ENCODE measurements at places on chromosomes 7 and 10.

GRCh38 chr10:28184810-28185209 is 118.1 kb downstream of the MPP7 start:
- DNase-seq: no peak

DNA sequence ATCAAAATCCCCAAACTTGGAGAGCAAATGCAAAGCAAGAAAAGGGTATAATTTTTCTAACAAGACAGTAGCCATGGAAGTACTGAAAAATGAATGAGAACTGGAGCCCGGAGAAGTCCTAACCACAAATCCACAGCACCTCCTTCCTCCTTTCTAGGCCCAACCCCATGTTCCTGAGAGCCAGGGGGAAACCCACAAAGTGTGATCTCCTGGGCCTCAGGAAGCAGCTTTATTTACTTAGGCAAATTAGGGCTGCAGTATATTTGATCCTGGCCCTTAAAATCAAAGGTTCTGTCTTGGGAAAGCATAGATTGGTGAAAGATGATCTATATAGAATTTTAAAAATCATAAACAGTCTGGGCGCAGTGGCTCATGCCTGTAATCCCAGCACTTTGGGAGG is 103.0 kb downstream of the DOCK4 start:
- no peak for DNase-seq

DNA sequence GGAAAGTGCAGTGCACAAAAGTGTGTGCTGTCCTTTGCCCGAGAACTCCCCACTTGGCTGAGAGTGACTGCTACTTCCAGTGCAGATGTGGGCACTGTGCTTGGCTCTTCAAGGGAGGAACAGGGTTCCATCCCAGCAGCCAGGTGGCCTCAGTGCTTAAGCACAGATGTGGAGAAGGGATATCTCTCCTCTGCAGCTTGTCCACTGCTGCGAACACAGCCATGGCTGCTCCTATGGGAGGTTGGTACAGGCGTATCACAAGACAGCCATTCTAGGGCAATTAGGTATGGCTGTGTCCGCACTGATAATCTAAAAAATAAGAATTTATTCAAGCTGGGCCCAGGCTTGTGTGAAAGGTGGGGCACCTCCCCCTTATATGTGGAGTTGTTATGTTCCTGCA is 66.6 kb downstream of the GLCCI1 start:
- DNase-seq: no peak

- DNase-seq: no peak
Measured at GRCh38 chr10:79483299-79483698, 29.0 kb upstream of the EIF5AL1 start.

GRCh38 chr7:7519056-7519455 is 16.6 kb downstream of the COL28A1 start:
- DNase-seq: no peak

DNA sequence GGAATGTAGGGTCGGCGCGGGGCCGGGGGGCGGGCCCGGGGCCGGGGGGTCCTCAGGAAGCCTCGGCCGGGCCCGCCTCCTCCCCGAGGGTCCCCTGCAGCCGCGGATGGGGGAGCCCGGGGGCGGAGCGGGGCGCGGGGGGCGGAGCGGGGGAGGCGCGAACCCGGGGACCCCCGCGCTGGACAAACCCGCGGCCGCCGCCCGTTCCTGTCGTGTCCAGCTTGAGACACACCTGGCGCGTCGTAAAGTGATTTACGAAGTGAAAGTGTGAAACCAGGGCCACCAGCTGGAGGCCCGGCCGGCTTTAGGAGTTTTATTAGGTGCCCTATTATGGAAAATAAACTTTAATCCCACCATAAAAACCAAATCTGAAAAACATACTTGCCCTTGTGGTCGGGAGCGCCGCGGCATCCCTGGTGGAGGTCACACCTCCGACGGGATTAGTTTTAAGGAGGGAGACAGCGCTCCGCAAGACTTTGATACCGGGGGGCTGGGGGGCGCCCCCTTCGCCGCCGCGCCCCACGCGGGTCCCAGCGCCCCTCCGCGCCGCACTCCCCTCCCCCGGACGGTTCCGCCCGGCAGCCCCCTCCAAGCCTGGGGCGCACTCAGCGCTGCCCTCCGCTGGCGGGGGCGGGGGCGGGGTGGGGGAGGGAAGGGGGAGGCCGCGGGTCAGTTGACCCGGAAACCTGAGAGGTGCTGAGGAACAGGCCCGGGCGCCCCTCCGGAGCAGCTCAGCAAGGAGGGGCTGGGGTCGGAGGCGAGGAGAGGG is 10.3 kb downstream of the MNX1 start:
- DNase-seq: no peak

GRCh38 chr10:19983880-19984565 is 167.8 kb downstream of the PLXDC2 start:
- DNase-seq: no peak

DNA sequence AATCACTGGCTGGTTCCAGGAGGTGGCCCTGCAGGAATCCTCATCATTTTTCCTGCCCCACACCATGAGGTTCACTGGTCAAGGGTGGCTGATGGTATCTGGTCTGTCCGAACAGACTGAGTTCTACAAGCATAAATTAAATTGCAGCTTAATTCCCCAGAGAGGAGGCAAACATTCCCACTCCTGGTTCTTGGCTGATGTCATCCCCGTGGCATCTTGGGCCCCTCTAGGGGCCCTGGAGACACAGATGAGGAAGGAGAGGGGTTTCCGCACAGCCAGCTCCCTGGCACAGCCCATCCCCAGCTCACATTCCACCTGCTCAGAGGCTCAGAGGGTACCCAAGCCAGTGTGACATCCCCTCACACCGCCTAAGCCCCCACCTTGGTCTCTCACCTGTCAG is 5.3 kb upstream of the KLRG2 start:
- no peak for DNase-seq

GRCh38 chr7:159139202-159139601 is 5.5 kb downstream of the VIPR2 start:
- DNase-seq: no peak

DNA sequence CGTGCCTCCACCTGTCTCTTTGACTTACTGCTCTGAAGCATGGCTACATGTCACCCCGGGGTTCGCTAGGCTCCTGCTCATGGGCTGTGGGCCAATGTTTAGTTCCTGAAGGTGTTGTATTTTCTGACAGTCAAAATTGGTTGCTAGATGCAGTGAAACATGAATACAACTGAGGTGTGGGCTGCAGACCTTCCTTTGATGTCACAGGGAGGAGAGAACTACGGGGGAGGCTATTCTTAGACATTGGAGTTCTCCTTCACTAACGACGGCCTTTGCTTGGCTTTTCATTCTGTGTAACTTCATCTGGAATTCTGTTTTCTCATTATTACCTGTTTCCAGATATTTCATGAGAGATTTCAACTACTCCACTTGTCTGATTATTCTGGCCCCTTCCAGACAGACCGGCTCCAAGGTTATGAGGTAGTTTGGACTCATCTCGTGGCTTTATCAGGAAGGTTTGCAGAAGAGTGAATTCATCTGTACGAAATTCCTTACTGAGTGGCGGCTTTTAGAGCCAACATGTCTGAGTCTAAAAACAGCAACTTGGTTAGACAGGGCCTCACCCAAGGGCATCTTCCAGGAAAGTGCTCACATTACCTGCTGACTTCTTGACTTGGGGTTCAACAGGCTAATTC is 774.7 kb downstream of the SUGCT start:
- no peak for DNase-seq

- DNase-seq: no peak
Measured at GRCh38 chr7:28871631-28872030, 86.5 kb downstream of the TRIL start.

- DNase-seq: no peak
Measured at GRCh38 chr7:112540839-112541577, 60.2 kb downstream of the LSMEM1 start.

DNA sequence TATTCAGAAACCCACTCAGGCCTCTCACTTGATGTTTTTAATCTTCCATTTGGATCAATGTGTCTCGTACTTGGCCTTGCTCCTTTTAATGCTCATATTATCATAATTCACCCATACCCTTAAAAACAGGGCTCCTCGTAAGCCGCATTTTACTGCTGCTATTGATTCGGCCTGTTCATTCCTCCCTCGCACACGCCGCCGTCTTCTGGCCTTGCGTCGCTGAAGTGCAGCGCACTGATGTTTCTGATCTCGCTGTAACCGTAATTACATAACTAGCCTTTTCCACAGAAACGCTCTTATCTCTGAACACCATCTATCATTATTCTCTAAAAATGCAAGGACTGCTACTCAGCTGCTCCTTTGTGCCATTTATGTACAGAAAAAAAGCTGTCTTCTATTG is 544.5 kb upstream of the FOXK1 start:
- DNase-seq: no peak

DNA sequence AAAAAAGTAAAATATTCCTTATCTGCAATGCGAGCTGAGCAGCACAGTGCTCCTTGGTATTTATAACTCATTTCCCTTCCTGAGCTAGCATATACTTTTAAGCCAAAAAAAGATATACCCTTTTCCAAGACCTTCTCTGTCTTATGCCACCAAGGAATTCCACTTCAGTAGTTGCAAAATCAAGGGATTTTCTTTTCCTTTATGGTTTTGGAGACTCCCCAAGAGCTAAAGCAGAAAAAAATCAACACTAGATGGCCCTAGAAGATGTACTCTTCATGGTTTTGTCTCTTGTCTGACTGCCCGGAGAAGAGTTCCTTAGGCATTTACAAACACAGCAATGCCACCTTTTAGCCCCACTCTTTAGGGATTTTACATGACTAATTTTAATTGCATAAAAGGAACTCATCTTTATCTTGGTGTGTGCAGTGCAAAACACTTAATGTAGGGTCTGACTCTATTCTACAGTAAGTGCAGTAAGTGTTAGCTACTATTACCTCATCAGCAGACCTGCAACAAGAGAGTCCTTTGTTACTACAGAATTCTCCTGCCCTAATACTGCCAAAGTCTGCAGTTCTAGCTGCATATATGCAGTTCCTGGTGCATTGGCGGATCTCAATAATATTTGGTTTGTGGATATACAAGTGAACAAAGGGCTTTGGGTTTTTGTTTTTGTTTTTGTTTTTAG is 443.3 kb downstream of the GFRA1 start:
- no peak for DNase-seq

GRCh38 chr10:127737563-127738511 is 852 bp downstream of the FOXI2 start:
- no peak for DNase-seq

DNA sequence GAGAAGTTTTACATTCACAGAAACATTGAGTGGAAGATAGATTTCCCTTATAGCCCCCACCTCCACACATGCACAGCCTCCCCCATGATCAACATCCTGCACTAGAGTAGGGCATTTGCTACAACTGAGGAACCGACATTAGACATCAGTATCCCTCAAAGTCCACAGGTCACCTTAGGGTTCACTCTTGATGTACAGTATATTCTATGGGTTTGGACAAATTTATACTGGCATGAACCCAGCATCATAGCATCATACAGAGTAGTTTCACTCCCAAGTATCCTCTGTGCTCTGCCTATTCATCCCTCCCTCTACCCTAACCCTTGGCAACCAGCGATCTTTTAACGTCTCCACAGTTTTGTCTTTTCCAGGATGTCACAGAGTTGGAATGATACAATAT is 64.4 kb downstream of the VSTM4 start:
- DNase-seq: no peak

DNA sequence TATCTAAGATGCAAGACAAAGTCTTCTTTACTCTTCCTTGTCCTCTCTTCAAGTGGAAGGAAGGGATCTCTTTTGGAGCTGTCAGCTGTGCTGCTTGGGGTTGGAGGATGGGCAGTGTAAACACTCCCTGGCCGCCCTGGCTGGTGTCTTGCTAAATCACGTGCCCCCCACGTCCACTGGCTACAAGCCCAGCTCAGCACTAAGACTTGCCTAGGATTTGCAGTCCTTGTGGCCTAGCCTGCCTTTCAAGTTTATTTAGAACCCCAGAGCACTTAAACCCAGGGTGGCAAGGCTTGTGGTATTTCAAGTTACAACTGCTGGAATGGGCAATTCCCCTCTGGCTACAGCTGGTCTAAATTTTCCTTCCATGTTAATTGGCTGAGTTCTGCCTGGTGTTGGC is 272.4 kb upstream of the MYO3A start:
- no peak for DNase-seq

GRCh38 chr10:36119455-36119854 is 477.4 kb upstream of the FZD8 start:
- no peak for DNase-seq

- DNase-seq: no peak
Measured at GRCh38 chr10:133059571-133059970, 28.2 kb upstream of the ADGRA1 start.

DNA sequence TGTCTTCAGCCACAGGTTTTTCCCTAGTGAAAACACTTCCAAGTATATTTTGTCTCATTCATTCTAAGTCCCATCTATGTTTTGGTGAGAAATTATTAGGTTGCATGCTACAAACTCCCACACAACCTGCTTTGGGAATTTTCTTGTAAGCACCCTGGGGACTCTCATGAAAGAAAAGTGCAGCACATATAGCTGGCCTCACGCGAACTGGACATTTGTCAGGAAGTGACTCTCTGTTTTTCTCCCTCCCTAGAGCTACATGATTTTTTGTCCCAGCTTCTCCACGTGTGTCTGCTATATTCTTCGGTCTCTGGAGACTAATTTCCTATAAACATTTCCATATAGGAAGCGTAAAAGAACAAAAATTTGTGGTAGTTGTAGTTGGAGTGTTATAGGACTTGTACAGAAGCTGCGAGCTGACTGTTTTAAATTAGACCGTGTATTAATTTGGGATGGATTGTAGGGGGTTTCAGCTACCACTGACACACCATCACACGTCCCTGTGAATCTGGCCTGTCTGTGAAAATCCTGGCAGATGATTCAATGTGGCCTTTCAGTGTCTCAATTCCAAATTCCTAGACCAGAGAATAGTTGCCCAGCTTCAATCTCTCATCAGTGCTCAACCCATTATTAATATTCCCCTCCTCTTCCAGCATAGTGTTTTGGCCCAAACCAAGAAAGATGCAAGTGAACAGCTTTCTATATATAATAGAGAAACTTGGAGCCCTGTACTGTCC is 40.2 kb downstream of the ARL4A start:
- DNase-seq: no peak

DNA sequence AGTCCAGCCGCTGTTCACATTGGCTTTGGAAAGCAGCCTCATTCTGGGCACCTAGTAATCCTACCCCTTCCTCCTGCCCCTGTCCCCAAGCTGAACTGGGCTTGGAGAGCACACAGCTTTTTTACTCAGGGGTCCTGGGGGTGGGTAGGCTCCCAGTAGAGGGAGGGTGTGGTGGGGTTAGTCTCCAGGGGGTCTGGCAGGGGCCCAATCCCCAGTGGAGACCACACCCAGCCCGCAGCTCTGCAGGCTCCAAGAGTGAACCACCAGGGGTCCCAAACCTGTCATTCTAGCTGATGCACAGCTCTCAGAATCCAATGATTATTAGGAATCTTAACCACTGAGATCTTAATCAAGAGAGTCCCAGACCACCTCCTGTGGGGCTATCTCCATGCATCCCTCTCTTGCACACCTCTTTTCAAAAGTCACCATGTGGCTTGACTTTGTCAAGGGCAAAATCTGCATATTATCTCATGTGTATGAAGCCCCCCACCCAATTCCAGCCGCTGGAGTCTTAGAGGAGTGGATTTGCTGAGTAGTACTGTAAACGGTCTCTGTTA is 2.7 kb downstream of the HOXA11 start:
- DNase-seq: no peak
